Activated CD4-positive, alpha-beta T cell treated with anti-CD3 and anti-CD28 coated beads, Interleukin-2, amount 10 ng/mL, durations not matched to agents 7 days and 5 days (primary cell): ENCODE measurements at places on chromosomes 4 and X. TPM values are rescaled to one million over a fixed set of nuclear protein-coding genes. Genes with fewer than 3 reads are reported as not detected.

BANK1 gene
- 0.10 TPM for total RNA-seq

GIMD1 gene
- total RNA-seq = not detected

DNA sequence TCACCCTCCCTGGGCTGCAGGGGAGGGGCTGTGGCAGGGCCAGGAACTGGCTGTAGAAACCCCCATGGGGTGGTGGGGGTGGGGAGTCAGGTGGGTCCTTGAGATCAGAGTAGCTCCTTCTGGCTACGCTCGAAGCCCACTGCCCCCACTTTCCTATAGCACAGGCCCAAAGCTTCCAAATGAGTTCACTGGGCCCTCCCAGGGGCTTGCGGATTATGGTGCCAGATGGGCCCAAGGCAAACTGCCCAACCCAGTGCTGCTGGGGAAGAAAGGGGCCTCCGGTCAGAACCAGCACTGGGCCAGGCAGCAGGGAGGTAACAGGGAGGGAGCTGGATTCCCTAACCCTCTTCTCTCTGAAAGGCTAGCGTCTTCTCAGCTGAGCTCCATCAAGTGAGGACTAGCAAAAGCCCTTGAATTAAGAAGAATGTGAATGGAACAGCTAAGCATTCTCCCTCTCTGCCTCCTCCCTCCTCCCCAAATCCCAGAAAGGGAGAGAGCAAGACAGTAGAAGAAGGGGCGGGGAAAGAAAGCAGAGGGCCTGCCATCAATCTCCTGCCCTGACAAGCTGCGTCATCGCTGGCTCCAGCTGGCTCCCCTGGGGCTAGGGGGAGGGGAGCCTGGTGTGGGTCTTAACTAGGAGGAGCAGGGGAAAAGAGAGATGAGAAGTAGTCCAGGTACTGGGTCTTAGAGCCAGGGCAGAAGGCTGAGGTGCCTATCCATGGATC lies 34.7 kb downstream of the FRMPD3 start:
- DNase-seq = no peak

GRCh38 chr4:81335122-81335912 lies 120.3 kb upstream of the PRKG2 start:
- no peak for DNase-seq
